ENCODE measurements at places on chromosomes 7 and 10. TPM values are rescaled to one million over a fixed set of nuclear protein-coding genes. Genes with fewer than 3 reads are reported as not detected.

TAS2R4 gene
- 0.78 TPM for total RNA-seq

METTL27 gene
- 1.8 TPM for total RNA-seq

TMEM236 gene
- 0.05 TPM for total RNA-seq

DNA sequence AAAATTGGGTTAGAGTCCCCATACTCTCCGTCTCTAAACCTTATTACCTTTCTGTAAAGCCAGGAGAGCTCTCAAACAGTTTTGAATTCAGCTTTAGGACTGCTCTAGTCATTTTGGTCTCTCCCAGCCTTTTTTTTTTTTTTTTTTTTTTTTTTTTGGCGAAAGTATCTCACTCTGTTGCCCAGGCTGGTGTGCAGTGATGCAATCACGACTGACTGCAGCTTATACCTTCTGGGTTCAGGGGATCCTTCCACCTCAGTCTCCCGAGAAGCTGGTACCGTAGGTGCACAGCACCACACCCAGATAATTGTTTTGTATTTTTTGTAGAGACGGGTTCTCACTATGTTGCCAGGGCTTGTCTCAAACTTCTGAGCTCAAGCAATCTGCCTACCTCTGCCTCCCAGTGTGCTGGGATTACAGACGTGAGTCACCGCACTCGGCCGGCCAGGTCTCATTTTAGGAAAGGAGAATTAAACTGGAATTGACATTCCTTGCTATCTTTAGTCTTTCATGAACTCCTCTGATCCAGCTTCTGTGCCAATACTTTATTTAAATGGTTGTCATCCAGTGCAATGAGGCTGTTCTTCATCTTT is 31.4 kb upstream of the RSU1 start:
- H3K36me3 ChIP-seq: no peaks in the 10 kb centered on the region
- H3K4me1 ChIP-seq: no peaks in the 10 kb centered on the region
- H3K27me3 ChIP-seq: peaks cover 10% of the 10 kb centered on the region
- no peak overlapping the region for H3K27ac ChIP-seq
- H3K4me3 ChIP-seq: no peak overlapping the region
- DNase-seq: no peak

GRCh38 chr7:129671266-129671665 is 59.7 kb downstream of the NRF1 start:
- H3K27ac ChIP-seq: no peak overlapping the region
- H3K4me1 ChIP-seq: no peaks in the 10 kb centered on the region

DNA sequence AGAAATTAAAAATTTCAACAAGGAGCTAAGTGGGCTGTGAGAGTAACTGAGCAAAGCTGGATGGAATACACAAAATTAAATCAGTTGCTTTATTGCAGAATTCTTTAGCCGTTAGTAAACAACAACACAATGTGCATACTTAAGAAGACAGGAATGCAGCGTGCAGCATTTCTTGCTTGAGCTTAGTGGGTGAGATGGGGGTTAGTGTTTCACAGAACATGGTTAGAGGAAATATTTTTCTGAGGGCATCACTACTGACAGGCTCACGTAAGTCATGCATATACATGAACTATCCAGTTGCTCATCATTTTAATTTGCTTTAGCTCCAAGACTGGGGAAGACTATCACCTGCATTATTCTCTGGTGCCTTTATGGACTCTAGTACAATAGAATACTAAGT is 80.8 kb downstream of the CD36 start:
- no peak for DNase-seq
- H3K4me1 ChIP-seq: no peaks in the 10 kb centered on the region
- H3K4me3 ChIP-seq: no peak overlapping the region
- H3K36me3 ChIP-seq: no peaks in the 10 kb centered on the region

Measured in activated T-helper 1 cell treated with anti-CD3 and anti-CD28 coated beads, Interleukin-12 subunit alpha, Interleukin-12 subunit beta, Interleukin-2, Interleukin-4 antibody, amounts not matched to agents 30 ng/mL and 10 ng/mL and 1 ng/mL, durations not matched to agents 14 hours and 24 hours and 36 hours (primary cell).